ENCODE measurements at places on chromosomes 5 and 9. TPM values are rescaled to one million over a fixed set of nuclear protein-coding genes. Genes with fewer than 3 reads are reported as not detected.

GRCh38 chr5:180487556-180487955 is 6.6 kb upstream of the CNOT6 start:
- no peak for DNase-seq

- no peak for DNase-seq
These were observed 91.9 kb downstream of the TMEM215 start for GRCh38 chr9:32875242-32875641.

DNA sequence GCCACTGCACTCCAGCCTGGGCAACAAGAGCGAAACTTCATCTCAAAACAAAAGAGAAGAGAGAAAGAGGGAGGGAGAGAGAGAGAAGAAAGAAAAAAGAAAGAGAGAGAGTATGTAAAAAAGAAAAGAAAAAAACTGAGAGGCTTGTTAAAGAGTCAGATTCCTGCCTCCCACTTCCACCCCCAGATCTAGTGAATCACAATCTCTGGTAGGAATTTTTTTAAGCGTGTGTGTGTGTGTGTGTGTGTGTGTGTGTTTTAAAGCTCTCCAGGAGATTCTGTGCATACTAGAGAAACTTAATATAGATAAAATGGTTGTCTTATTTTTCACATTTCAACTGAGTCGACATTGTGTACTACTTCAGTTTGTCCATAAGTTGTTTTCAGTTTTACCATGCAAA is 32.0 kb downstream of the SAR1B start:
- peak; percentile 42 for DNase-seq

The C5orf34 gene
- 1.7 TPM for total RNA-seq

The CARD9 gene
- total RNA-seq = 1.5 TPM

Data from renal cortical epithelial cell (primary cell).